ENCODE measurements at places on chromosomes 1 and 21.
A peak's percentile ranks its signal among the peaks of the same experiment; 100 is the strongest.

GRCh38 chr1:21123287-21123948 lies 53.3 kb downstream of the EIF4G3 start:
- no peak for DNase-seq

- peak; percentile 67 for DNase-seq
These were observed 29.7 kb downstream of the SCCPDH start for GRCh38 chr1:246753670-246754535.

DNA sequence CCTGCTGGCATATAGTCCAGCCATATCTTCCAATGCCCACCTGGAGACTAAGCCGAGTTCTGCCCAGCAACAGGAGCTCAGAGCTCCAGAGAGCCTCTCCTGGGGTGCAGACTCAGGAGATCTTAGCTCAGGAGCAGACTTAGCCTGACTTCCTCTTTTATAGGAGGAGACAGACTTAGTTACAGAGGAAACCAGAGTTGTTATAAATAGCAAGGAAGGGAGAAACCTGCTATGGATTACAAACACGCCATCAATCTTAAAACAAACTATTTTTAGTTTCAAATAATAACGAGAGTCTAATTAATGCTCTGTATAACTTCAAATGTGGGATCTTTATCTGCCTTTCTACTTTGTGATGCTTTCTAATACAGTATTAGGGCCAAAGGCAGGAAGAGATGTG lies 3.3 kb upstream of the KIF21B start:
- DNase-seq, result no peak

DNA sequence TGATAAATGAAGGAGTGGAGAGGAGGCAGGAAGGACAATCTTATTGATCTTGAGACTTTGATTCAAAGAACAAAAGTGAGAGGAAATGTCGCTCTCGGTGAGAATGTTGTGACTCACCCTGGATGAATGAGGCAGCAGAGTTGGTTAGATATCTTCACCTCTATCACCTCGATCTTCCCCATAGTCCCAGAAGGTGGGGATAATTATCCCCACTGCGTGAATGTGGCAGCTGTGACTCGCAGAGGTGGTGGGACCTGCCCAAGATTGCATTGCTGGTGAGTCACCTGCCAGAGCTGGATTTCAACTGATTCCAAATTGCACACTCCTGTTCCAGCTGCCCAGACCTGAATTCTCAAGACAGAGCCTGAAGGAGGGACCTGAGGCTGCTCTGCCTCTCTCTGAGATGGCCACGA lies 105.0 kb downstream of the MATN1 start:
- no peak for DNase-seq

DNA sequence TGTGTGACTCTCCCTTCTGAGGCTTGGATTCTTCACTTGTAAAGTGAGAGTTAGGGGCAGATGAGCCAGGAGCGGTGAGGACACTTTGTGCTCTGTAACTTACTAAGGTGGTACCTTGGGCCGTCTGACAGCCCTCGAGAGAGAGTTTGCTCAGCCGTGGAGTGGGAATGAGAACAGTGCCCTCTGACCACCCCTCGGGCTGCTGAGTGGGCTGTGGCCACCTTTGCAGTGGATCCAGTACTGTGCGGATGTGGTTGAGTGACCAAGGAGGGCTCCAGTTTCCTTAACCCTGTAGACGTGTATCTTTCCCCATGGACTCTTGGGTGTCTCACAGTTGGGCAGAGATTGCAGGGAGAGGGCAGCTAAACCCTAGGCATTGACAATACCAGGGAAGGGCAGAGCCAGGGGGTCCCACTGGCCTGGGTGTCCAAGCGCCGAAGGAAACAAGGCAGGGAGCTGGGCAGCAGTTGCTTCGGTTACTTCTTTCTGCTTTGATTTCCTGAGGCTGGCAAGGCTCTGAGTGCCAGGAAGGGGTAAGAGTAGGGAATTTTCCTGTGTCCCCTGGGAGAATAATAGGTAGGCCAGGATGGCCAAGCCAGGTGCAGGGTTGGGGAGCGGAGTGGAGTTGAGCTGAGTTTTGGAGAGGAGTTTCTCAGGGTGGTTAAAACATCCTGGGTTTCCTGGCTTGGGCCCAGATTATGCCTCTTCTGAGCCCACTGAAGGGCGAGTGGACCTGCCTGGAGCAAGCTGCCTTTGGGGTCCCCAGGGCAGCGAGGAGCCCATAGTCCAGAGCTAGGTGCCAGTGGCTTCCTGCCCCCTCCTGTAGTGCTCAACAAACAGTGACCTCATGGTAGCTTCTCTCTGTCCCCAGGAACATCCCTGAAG lies 27.6 kb downstream of the HMGCS2 start:
- no peak for DNase-seq

GRCh38 chr1:235325139-235325538 lies 2.8 kb downstream of the ARID4B start:
- DNase-seq, result no peak

DNA sequence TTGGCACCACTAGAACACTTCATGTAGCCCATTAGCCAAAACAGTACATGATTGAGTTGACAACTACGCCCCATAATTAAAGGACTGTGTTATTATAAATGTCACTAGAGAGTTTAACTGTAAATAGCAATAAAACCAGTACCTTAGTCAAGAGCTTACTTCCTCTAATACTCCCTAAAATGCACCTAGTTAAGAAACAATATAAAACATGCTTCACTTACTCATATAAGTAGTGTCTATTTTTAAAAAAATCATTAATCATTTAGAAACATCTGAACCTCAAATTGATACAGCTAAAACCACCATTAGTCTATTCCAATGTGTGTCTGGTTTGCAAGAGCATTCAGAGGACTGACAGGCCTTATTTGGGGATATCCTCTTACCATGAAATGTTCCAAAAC lies 25.3 kb downstream of the PTP4A2 start:
- DNase-seq, result no peak

GRCh38 chr1:165494949-165495857 lies 48.6 kb upstream of the LRRC52 start:
- DNase-seq, result no peak

DNA sequence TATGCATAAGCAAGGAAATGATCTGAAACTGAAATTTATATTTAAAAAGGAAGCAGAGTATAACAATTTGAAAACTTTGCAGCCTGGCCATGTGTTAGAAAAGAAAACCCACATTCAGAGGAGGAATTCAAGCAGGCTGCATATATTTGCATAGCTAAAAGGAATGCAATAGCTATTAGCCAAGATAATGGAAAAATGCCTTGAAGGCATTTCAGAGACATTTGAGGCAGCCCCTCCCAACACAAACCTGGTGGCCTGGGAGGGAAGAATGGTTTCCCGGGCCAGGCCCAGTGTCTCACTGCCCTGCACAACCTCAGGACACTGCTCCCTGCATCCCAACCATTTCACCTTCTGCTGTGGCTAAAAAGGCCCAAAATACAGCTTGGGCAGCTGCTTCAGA lies 136.8 kb downstream of the TYW3 start:
- DNase-seq, result no peak

DNA sequence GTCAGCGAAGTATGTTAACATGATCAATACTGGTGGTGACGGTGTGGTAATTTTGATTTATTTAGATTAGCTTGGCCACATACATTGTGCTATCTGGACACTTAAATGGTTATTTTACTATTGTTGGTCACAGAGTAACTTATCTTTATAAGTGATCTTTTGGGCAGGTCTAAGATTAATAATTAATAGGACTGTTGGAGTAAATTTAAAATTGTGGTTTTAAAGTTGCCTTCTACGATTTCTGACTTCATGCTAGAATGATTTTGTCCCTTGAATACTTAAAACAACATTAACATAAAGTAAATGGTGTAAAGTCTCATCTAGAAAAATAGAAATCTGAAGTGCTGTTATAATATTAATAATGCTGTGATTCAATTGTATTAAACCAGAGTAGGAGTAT lies 14.7 kb downstream of the SRRM1 start:
- DNase-seq, result no peak

DNA sequence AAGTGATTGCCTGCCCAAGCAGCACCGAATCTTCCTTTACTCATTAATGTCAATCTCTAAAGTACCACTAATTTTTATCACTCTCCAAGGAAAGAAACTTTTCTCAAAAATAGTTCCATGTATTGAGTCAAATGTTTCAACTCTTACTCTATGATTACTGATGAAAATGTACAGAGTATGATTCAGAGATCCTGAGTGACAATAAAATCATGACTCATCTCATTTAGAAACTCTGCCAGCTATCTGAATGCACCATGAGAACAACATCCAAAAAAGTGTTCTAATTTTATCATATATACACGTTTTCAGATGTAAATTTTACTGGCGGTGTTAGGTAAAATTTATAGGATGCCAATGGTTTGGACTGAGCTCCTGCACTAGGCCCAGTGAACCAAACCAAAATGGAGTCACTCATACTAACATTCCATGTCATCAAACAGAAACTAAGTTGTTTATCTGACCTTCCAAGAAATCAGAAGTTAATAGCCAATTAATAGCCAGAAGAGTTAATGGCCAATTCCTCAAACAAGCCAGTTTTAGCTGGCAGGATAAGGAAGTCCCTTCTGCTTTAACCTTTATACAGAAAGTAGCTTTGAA lies 22.6 kb downstream of the PLPPR5 start:
- no peak for DNase-seq

DNA sequence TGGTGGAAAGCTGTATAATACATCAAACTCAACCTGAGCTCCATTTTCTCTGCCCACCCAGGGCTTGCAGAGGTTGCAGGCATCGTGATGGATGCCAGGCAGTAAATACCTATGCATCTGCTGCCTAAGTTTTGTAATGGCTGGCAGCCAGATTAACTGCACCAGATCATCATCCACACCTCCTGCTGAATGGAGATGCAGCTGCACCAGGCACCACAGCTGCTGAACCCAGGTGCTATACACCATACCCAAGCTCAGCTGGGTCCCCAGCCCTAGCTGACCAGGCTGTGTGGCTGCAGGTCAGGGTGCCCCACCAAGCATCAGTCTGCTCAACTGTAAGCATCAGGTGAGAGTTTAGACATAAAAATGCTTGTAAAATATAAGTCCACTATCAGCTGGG lies 6.7 kb upstream of the SNAPIN start:
- no peak for DNase-seq

GRCh38 chr1:178036090-178036489 lies 57.8 kb upstream of the RASAL2 start:
- no peak for DNase-seq

GRCh38 chr1:39919545-39919944 lies 17.8 kb upstream of the MYCL start:
- peak; percentile 53 for DNase-seq

GRCh38 chr1:108627256-108627655 lies 33.6 kb downstream of the HENMT1 start:
- DNase-seq, result no peak

DNA sequence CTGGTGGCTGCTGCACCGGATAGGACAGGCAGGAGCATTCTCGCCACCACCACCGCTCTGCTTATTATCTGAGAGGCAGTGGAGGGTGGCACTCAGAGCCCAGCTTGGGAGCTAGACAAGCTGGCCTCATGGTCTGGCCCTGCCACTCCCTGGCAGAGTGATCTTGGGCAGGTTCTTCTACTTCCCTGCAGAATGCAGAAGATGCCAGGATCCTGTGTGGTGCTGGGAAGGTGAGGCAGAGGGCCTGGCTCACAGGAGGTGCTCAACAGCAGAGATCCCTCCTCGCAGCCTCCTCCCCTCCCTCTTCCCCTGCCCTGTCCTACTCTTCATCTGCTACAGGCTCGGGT lies 60.4 kb downstream of the ARHGEF10L start:
- no peak for DNase-seq

- DNase-seq, result peak; percentile 25
These were observed 23.9 kb upstream of the MEF2D start for GRCh38 chr1:156524481-156524869.

GRCh38 chr1:198638894-198639635 lies at the start of gene PTPRC:
Gene PTPRC (plus strand): TSS chr1:198639040. CDS start chr1:198639269, 229 bp downstream.
- DNase-seq, result peak; percentile 63

- DNase-seq, result peak; percentile 88
These were observed 9.8 kb upstream of the TSPAN2 start for GRCh38 chr1:115098979-115099692.

DNA sequence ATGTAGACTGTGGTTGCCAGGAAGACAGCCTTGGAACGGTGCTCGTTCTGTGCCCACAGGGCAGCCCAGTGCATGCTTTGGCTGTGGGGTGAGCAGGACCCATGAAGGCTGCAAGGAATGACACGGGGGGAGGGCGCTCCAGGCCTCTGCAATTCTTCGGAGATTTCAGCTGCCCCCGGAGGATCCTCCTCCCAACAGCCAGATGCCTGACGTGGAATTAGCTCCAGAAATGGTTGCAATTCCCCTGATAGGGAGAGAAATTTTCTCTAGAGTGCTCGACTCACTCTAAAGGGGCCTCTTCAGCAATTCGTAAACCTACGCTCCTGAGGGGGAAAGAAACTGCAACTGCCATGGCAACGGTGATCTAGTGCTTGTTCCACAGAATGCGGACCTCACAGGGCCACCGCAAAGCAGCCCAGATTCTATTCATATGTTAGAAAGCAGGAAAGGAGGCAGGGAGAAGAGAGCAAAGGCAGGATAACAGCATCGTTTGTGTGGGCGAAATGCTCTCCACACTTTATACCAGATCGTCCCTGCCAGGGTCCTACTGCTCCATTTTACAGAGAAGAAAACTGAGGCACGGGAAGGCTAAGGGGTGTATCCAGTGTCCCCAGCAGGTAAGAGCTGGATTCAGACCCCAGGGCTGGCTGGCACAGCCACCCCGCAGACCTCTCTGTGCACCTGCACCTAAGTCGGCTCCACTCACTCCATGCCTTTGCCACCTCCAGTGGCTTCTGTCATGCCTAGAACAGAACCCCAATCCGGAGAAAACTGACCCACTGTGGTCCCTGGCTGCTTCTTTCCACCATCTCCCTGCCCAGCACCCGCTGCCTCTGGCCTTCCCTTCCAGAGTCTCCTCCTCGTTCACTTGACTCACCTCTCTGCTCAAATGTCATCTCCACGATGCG lies 11.9 kb upstream of the PDE9A start:
- DNase-seq, result no peak

DNA sequence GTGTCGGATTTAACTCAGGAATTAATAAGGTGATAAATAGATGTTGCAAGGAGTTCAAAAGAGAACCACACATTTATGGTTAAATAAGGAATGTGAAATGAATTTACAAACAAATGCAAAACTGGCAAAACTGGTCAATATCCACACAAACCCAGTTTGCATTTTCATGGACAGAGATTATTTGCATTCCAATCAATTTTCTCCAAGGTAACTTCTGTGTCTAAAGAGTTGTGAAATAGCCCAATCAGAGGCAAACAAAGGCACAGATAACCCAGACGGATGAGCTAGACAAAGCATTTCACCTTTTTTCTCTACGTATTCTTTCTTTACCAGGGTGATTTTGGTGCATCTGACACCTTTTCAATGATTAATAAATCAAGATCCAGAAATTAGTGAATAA lies 63.9 kb downstream of the MAP3K7CL start:
- DNase-seq, result no peak

GRCh38 chr1:67748630-67749029 lies 63.6 kb downstream of the GADD45A start:
- DNase-seq, result no peak

DNA sequence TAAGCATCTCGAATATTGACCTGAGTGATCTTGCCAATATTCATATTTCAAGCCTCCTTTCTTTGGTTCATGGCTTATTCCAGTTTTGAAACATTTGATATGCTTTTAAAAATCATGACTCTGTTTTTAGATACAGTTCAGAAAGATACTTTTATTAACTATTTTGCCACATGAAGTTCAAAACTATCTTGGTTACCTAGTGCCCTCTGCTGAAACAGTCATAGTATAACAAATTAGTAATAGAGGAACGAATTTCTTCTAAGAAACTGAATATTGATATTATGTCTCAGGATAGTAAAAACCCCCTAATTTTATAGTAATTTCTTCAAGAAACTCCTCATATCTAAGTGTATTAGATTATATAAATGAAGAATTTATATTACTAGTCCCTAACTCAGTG lies 52.6 kb upstream of the RC3H1 start:
- DNase-seq, result no peak

All from activated CD4-positive, alpha-beta T cell treated with anti-CD3 and anti-CD28 coated beads, Interleukin-2, amount 10 ng/mL, durations not matched to agents 7 days and 5 days (primary cell).